ENCODE measurements at places on chromosomes 13 and 19. TPM values are rescaled to one million over a fixed set of nuclear protein-coding genes. Genes with fewer than 3 reads are reported as not detected.

TMEM272 gene
- total RNA-seq: 0.22 TPM

PCDH9 gene
- total RNA-seq: 5.8 TPM

CEACAM20 gene
- 0.15 TPM for total RNA-seq

PRDX2 gene
- total RNA-seq: 406 TPM

ZNF534 gene
- not detected for total RNA-seq

- no peak overlapping the region for H3K4me3 ChIP-seq
- H3K36me3 ChIP-seq: no peaks in the 10 kb centered on the region
- no peaks in the 10 kb centered on the region for H3K4me1 ChIP-seq
- no peak for DNase-seq
- no peaks in the 10 kb centered on the region for H3K27me3 ChIP-seq
These were observed 412.9 kb upstream of the SPRY2 start for GRCh38 chr13:80753866-80754265.

DNA sequence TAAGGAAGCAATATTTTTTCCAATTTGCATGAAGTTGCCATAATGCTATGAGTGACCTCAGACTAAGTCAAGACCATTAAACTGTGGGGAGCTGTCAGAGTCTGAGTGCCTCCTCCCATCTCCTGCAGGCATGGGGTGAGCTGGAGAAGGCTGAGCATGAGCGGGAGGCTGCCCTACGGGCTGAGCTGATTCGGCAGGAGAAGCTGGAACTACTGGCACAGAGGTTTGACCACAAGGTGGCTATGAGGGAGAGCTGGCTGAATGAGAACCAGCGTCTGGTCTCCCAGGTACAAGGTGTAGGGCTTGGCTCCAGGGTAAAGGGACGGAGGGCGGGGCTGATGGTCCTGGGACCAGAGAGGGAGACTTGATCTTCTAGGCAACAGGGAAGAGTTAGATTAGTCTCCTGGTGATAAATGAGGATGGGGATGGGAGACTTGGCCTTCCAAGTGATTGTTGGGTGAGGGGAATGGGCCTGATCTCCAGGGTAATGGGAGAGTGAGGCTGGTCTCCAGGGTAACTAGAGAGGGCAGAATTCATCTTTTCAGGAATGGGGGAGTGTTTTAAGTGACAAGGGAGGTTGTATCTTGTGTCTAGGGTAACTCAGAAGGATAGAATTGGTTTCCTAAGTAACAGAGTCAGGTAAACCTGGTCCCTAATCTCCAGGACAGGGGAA, 36.0 kb downstream of the SPTBN4 start:
- no peak for DNase-seq
- no peak overlapping the region for H3K27ac ChIP-seq
- no peaks in the 10 kb centered on the region for H3K4me1 ChIP-seq
- no peaks in the 10 kb centered on the region for H3K27me3 ChIP-seq

- H3K36me3 ChIP-seq: peaks cover 35% of the 10 kb centered on the region
- H3K27ac ChIP-seq: no peak overlapping the region
- peaks cover 9% of the 10 kb centered on the region for H3K4me1 ChIP-seq
- peak; percentile 45 for DNase-seq
- H3K4me3 ChIP-seq: no peak overlapping the region
- no peaks in the 10 kb centered on the region for H3K27me3 ChIP-seq
These were observed 40.2 kb downstream of the SMIM24 start for GRCh38 chr19:3440082-3440481.

DNA sequence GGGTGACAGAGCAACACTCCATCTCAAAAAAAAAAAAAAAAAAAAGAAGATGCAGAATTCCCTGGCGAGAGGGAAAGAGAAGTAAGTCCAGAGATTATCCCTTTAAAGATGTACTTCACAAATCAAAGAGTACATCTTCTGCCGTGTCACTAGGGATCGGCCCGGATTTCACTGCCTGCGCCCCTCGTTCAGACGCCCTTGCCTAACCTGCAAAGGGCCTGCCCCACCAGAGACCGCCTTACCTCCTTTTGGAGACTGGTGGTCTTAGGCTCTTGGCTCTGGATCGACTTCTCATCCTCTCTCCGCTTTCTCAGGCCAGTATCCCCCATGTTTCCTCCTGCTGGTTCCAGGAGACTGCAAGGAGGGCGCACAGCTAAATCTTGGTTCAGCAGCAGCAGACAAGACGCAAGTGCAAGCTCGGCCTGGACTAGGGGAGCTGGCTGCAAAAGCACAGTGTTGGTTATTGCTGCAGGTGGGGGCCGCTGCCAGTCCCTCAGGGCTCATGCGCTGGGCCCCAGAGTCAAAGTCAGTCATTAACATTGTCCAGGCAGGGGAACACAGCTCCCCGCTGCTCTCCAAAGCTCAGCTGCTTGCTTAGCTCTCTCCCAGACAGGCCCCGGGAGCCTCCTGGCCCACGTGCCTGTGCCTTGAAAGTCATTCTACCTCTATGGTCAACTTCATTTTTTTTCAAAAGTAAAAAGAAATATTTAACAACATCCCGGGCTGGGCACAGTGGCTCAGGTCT, 1.2 kb downstream of the SLC7A9 start:
- no peak for DNase-seq
- no peaks in the 10 kb centered on the region for H3K4me1 ChIP-seq
- no peak overlapping the region for H3K27ac ChIP-seq
- no peaks in the 10 kb centered on the region for H3K27me3 ChIP-seq
- H3K4me3 ChIP-seq: no peak overlapping the region

- peaks cover 8% of the 10 kb centered on the region for H3K4me1 ChIP-seq
- no peak overlapping the region for H3K27ac ChIP-seq
- peak; percentile 63 for DNase-seq
These were observed 128.8 kb downstream of the STK24 start for GRCh38 chr13:98447881-98448641.

- no peaks in the 10 kb centered on the region for H3K4me1 ChIP-seq
- no peaks in the 10 kb centered on the region for H3K27me3 ChIP-seq
- H3K4me3 ChIP-seq: no peak overlapping the region
- no peak overlapping the region for H3K27ac ChIP-seq
These were observed 84.7 kb upstream of the GPR183 start for GRCh38 chr13:99391781-99392469.

GRCh38 chr13:45415112-45415511, 3.1 kb downstream of the SLC25A30 start:
- DNase-seq: no peak
- H3K27me3 ChIP-seq: no peaks in the 10 kb centered on the region
- no peak overlapping the region for H3K4me3 ChIP-seq
- H3K36me3 ChIP-seq: peaks cover under 1% of the 10 kb centered on the region
- peaks cover 11% of the 10 kb centered on the region for H3K4me1 ChIP-seq

- no peak overlapping the region for H3K27ac ChIP-seq
- H3K4me3 ChIP-seq: no peak overlapping the region
- H3K36me3 ChIP-seq: no peaks in the 10 kb centered on the region
- no peaks in the 10 kb centered on the region for H3K27me3 ChIP-seq
- DNase-seq: peak; percentile 46
- peaks cover 7% of the 10 kb centered on the region for H3K4me1 ChIP-seq
These were observed 114.1 kb downstream of the TNFSF13B start for GRCh38 chr13:108383667-108384066.

DNA sequence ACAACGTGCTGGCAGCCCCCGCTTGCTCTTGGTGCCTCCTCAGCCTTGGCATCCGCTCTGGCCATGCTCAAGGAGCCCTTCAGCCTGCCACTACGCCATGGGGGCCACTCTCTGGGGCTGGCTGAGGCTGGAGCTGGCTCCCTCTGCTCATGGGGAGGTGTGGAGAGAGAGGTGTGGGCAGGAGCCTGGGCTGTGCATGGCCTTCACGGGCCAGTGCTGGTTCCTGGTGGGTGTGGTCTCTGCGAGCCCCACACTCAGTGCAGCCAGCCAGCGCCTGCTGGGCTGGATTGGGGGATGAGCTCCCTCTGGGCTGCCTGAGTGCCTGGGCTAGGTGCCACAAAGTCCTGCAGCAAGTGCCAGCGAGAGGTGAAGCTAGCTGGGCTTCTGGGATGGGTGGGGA, 1289.1 kb downstream of the OLFM4 start:
- no peak overlapping the region for H3K4me3 ChIP-seq
- H3K36me3 ChIP-seq: no peaks in the 10 kb centered on the region
- no peak overlapping the region for H3K27ac ChIP-seq
- no peaks in the 10 kb centered on the region for H3K4me1 ChIP-seq
- no peaks in the 10 kb centered on the region for H3K27me3 ChIP-seq
- DNase-seq: no peak

DNA sequence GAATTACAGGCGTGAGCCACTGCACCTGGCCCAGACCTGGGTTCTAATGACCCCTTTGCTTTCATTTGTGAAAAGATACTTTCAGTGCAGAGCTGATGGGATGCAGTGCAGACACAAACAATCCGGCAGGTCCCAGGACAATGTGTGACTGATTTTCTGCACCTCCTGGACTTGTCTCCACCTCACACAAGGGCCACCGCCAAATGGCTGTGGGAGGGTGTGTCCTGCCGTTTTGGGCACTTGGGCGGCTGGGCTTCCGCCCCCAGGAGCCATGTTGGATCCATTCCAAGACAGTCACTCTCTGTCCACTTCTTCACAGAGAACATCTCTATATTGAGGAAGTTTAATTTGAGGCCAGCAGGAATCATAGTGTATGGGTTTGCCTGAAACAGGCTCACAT, 112.3 kb upstream of the ZNF507 start:
- H3K27ac ChIP-seq: no peak overlapping the region
- DNase-seq: no peak
- no peak overlapping the region for H3K4me3 ChIP-seq

- no peaks in the 10 kb centered on the region for H3K27me3 ChIP-seq
- H3K36me3 ChIP-seq: no peaks in the 10 kb centered on the region
- no peak overlapping the region for H3K4me3 ChIP-seq
- no peaks in the 10 kb centered on the region for H3K4me1 ChIP-seq
- H3K27ac ChIP-seq: no peak overlapping the region
These were observed 748.1 kb downstream of the DACH1 start for GRCh38 chr13:71118779-71119364.

DNA sequence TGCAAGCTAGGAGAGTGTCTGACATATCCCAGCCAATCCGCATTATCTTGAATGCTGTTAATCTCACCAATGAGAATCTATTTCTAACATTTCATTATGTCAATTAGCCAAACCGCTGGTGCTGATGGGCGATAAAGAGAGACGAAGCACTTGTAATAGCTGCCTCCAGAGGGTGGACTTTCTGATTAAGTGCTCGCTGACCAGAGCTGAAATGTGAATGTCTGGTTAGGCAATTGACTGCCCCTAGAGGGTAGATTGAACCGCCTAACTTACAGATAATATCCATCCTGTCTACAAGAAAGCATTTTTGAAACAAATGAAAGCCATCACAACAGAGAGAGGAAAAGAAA, 552 bp upstream of the GRWD1 start:
- H3K4me3 ChIP-seq: peak overlapping the region; percentile 94
- no peaks in the 10 kb centered on the region for H3K27me3 ChIP-seq
- peaks cover 35% of the 10 kb centered on the region for H3K36me3 ChIP-seq
- H3K4me1 ChIP-seq: peaks cover 13% of the 10 kb centered on the region
- peak; percentile 89 for DNase-seq
- peak overlapping the region; percentile 89 for H3K27ac ChIP-seq

DNA sequence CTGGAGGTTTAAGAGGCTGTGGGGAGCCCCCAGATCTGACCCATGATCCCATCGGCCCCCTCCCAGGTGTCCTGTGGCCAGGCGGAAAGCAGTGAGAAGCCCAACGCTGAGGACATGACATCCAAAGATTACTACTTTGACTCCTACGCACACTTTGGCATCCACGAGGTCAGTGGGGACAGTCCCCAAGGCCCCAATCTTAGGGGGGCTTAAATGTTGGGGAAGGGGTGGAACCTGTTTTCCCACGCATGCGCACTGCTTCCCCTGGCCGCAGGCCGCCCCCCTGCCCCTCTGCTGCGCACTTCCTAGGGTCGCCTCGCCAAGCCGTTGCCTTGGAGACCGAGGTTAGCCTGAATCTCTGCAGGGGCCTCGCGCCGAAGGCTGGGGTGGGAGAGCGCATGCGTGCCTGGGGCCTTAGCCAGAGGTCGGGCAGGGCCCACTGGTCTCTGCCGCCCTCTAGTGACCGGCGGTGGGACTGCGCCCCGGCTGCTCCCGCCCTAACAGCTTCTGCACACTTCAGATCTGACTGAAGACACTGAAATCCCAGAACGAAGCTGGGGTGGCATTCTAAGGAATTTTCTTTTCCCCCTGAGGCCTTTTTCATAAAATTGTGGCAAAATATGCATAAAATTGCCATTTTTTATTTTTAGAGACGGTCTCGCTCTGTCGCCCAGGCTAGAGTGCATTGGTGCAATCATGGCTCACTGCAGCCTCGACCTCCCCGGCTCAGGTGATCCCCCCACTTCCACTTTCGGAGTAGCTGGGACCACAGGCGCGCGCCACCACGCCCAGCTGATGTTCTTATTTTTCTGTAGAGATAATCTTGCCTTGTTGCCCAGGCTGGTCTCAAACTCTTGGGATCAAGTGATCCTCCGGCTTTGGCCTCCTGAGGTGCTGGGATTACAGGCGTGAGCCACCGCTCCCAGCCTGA, 3.6 kb downstream of the PRMT1 start:
- H3K4me3 ChIP-seq: no peak overlapping the region
- peaks cover 45% of the 10 kb centered on the region for H3K36me3 ChIP-seq
- peaks cover 29% of the 10 kb centered on the region for H3K4me1 ChIP-seq
- no peaks in the 10 kb centered on the region for H3K27me3 ChIP-seq
- peak; percentile 94 for DNase-seq
- peak overlapping the region; percentile 57 for H3K27ac ChIP-seq

- no peaks in the 10 kb centered on the region for H3K4me1 ChIP-seq
- DNase-seq: no peak
- no peaks in the 10 kb centered on the region for H3K27me3 ChIP-seq
- H3K4me3 ChIP-seq: no peak overlapping the region
- peaks cover 32% of the 10 kb centered on the region for H3K36me3 ChIP-seq
These were observed 2.4 kb downstream of the RAB3D start for GRCh38 chr19:11337080-11337479.

- H3K27me3 ChIP-seq: no peaks in the 10 kb centered on the region
- no peaks in the 10 kb centered on the region for H3K36me3 ChIP-seq
- H3K4me1 ChIP-seq: peaks cover 31% of the 10 kb centered on the region
These were observed 53.8 kb downstream of the MBNL2 start for GRCh38 chr13:97275776-97276501.

DNA sequence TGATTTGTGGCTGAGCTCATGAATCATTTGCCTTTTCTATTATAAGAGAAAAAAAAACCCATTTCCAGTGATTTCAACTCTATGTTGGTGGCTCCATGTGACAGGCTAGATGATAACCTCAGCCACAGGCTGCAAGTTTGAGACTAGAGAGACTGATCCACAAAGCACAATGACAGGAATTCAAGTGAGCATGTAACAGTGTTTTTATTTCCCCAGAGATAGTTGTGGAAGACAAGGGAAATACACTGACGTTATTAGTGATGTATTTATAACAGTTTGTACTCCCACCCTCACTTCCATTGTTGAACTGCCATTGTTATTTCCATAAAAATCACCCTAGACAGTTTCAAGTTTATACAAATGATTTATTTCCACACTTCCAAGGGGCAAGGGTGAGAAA, 27.9 kb upstream of the EDNRB start:
- no peak for DNase-seq
- no peaks in the 10 kb centered on the region for H3K36me3 ChIP-seq
- H3K4me1 ChIP-seq: no peaks in the 10 kb centered on the region
- no peak overlapping the region for H3K4me3 ChIP-seq
- no peak overlapping the region for H3K27ac ChIP-seq
- H3K27me3 ChIP-seq: peaks cover 20% of the 10 kb centered on the region

DNA sequence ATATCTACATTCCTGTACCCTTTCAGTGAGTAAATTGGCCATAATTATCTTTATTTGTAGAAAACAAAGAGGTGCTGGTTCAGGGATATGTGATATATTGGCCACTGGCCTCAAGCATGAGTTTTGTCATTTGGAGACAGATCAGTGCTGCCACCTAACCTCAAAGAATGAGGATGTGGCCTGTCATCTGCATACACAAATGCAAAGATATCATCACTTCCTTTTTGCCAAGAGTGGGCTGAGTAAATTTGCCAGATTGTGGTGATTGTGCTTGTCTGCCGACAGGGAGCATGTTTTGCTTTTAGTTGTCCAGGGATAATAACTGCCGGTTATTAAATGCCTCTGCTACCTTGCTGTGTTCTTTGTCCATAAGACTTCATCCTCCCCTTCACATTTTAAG, 44.2 kb downstream of the WASF3 start:
- no peak overlapping the region for H3K4me3 ChIP-seq
- no peaks in the 10 kb centered on the region for H3K36me3 ChIP-seq
- H3K4me1 ChIP-seq: no peaks in the 10 kb centered on the region
- no peak overlapping the region for H3K27ac ChIP-seq
